Fibroblast of the aortic adventitia (primary cell): ENCODE measurements at places on chromosomes 6 and 20. TPM values are rescaled to one million over a fixed set of nuclear protein-coding genes. Genes with fewer than 3 reads are reported as not detected.

GRCh38 chr20:62374331-62375152 is 7.4 kb upstream of the LAMA5 start:
- no peak for DNase-seq

DNA sequence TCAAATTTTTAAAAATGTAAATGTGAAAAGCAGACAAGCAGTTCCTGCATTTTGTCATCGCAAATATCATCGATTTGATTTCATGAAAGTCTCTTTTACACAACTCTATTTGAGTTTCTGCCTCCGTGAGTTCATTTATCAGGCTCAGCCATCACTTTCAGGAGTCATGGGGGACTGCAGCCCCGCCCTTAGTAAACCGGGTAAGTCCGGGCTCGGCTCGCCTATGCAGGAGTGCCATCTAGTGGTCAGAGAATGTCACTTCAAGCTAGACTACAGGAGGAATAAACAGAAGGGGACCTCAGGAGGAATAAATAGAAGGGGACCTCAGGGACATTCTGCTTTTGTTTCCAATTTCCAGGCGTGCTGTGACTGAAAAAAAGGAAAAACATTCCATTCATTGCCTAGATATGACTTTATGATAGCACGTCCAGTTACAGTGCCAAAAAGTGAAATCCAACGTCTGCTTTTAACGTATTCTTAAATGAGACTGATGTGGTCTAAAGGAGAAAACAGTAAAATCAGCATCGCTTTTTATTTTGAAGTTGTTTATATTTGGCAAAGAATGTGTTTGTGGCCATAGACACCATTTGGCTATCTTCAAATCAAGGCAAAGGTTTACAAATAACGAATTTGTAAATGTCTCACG is 333.9 kb downstream of the HACE1 start:
- peak; percentile 81 for DNase-seq

GRCh38 chr6:109493865-109494264 is 10.8 kb upstream of the ZBTB24 start:
- DNase-seq = no peak

PTK6 gene
- total RNA-seq = not detected in 2 replicates

BPI gene
- total RNA-seq = 1.4 TPM in 1 of 2 replicates, not detected in the other

ALDH5A1 gene
- 0.54 and 1.6 TPM in 2 replicates for total RNA-seq

MCHR2 gene
- not detected in 2 replicates for total RNA-seq
